ENCODE measurements at places on chromosomes 2 and 18.

- peak; percentile 51 for DNase-seq
Observed at GRCh38 chr2:157326698-157327097, 1.1 kb upstream of the ERMN start.

- DNase-seq = no peak
Observed at GRCh38 chr2:238786379-238786778, 61.5 kb upstream of the TWIST2 start.

DNA sequence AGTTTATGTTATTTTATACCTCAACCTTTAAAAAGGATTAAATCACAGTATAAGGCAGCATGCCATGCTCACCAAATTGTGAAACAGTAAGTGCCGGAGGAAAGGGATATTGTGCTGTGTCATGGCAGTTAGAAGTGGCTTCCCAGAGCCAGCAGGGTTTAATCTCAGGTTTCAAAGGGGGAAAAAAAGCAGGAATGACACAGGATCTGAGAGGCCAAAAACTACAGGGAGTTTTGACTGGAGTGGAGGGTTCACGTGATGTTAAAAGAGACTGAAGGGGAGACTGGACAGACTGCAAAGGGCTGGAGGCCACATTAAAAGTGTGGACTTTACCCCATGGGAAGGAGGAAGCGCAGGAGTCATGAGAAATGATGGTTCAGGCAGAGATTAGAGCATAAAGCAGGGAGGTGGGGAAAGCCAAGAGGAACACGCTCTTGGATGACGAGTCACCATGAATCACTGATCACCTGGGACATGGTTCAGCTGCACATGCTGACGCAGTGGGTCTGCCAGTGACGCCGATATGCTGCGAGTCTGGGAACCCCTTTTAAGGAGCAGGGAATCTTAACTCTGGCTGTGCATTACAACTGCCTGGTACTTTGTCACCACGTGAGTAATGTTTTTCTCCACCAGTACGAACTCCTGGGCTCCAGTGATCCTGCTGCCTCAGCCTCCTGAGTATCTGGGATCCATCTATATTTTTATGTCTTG, 6.1 kb downstream of the CHMP1B start:
- peak; percentile 12 for DNase-seq

DNA sequence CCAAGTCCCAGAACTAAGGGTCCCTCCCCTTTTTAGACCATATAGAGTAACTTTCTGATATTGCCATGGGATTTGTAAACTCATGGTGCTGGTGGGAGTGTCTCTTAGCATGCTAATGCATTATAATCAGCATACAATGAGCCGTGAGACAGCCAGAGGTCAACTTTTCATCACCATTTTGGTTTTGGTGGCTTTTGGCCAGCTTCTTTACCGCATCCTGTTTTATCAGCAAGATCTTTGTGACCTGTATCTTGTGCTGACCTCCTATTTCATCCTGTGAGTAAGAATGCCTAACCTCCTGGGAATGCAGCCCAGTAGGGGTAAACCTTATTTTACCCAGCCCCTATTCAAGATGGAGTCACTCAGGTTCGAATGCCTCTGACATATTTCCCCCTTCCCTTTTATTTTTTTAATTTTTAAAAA, 148.2 kb downstream of the PHLPP1 start:
- DNase-seq = no peak

- DNase-seq = no peak
Observed at GRCh38 chr2:1153920-1154319, 203.3 kb downstream of the SNTG2 start.

DNA sequence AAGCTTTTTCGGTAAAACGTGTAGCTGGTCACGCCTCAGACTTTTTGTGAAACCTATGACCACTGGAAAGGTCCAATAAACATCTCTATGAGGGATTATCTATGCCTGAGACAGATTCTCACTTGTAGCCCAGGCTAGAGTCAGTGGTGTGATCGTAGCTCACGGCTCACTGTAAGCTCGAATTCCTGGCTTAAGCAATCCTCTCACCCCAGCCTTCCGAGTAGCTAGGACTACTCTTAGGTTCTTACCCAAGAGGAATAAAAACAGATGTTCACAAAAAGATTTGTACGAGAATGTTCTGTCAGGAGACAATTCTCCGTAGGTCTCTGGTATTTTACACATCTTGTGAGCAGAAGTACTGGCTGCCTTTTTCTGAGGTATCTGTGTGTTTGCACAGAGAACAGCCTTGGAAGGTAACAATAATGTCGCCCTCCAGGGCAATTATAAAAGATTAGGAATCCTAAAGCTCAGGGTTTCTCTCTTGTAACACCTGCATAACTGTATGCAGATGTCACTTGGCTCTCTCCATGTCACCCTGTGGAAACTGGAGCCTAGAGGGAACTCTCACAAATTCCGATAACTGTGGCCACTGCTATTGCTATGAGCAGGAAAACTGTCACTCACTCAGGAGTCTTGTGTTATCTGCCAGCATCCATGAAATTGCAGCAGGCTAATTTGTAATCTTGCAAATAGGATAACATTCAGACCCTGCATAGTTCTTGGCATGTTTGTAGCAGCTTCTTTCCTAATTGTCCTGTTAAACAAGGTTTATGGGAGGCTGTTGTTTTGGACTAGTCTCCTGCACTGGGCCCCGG, 25.5 kb upstream of the RALBP1 start:
- peak; percentile 45 for DNase-seq

- no peak for DNase-seq
Observed at GRCh38 chr2:212528106-212528856, 10.3 kb downstream of the ERBB4 start.

DNA sequence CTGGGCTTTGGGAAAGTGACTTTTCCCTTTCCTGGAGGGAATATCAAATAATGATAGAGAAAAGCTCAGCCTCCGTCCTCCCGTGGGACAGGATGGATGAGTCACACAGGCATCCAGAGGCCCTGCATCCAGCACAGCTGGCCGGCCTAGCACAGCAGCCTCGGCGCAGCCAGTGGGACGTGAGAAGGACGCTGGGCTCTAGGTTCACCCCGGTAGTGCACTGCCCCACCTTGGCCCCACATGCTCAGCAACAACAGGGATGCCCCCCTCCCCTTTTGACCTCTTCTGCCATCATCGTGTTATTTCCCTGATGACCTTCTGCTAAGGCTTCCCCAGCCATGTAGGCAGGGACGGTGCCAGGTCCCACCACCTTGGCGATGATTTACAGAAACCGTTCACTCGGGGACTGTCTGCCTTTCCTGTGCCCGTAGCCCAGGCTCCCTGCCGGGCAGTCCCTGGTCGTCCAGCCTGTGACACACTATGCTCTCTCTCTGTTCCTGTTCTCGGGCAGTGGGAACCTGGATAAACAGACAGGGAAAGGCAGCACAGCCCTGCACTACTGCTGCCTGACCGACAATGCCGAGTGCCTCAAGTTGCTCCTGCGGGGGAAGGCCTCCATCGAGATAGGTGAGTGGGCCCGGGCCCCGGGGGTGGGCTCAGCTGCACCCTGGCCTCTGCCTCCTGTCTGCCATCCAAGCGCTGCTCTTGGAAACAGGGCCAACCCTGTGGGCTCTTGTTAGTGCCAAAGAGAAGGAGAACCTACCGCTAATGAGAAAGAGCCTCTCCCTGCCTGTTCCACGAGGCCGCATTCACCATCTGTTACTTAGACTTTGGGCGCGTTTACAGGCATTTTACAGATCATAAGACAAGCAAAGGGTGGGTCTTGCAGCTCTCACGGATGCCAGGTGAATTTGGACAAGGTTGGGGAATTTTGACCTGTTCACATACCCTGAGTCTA, 44.6 kb downstream of the ITGB1BP1 start:
- peak; percentile 51 for DNase-seq

GRCh38 chr2:48714245-48714644, 41.3 kb downstream of the LHCGR start:
- DNase-seq = no peak

GRCh38 chr18:55141318-55141717, 182.1 kb upstream of the CCDC68 start:
- DNase-seq = no peak

DNA sequence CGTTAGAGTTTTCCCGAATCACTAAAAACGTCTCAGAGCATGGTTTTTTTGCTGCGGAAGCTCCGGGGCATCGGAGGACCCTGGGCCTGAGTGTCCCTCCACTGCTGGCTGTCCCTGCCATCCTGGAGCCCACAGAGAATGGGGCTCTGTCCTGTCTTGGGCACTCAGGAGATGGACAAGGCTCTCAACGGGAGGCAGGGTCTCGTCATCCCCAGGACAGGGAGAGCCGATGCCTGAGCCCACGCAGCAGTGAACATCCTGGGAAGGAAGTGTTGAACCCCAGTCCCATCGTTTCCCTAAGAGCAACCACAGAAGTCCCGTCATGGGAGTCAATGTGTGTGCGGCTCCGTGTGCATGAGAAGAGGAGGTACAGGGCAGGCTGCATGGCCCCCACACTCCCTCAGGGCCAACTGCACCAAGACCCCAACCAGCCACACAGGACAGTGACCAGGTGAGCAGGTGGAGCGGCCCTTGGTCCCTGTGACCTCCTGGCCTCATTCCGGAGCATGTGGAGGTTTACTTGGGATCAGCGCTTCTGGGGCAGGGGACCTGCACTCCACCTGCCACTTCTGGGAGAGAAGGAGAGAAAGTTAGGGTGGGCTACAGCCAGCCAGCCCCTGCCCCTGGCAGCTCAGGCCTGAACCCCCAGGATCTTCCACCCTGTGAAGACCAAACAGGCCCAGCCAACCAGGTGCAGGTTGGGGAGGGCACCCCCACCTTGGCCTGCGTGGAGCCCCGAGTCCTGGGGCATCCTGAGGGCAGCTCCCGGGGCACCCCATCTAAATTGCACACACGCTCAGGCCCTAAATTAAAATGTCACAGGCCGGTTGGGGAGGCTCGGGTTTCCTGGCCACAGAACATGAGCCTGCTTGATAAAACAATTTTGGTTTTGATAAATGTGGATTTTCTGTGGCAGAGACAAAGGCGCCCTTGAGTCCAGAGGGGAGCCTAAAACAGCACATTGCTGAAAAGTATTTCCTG, 3.1 kb upstream of the SNED1 start:
- DNase-seq = no peak

DNA sequence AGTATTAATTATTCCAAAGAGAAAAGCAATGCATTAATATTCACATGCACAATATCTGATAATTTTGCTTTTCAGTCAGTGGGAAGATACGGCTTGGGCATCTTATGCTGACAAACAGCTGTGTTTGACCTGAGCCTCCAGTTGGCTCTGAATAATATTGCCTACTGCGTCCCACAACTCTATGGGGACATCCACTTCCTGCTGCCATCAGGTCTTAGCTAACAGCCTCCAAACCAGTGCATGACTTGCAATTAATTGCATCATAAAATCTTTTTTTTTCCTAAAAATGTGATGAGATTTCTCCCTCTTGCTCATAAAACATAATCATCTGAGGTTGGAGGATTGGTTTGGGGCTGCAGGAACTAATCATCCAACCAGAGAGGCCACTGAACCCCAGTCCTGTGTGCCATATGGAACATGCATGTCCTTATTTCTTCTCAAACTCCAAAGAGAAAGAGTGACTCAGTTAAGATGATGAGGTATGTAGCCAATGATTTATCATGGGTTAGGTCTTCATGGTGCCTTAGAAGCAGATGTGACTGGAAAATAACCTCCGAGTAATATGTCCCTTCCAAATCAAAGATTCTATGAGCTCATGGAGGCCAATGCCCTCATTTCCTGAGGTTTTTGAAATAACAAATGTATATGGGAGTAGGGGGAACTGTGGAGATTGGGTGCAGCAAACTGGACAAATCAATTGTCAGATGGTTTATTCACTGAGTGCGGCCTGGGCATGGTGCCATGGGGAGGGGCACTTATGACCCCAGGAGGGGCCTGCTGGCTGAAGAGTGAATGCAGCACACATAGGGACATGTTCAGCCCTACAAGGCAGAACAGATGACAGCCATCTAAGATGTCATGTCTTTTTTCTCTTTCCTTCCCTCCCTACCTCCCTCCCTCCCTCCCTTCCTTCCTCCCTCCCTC, 39.4 kb downstream of the EDAR start:
- no peak for DNase-seq

DNA sequence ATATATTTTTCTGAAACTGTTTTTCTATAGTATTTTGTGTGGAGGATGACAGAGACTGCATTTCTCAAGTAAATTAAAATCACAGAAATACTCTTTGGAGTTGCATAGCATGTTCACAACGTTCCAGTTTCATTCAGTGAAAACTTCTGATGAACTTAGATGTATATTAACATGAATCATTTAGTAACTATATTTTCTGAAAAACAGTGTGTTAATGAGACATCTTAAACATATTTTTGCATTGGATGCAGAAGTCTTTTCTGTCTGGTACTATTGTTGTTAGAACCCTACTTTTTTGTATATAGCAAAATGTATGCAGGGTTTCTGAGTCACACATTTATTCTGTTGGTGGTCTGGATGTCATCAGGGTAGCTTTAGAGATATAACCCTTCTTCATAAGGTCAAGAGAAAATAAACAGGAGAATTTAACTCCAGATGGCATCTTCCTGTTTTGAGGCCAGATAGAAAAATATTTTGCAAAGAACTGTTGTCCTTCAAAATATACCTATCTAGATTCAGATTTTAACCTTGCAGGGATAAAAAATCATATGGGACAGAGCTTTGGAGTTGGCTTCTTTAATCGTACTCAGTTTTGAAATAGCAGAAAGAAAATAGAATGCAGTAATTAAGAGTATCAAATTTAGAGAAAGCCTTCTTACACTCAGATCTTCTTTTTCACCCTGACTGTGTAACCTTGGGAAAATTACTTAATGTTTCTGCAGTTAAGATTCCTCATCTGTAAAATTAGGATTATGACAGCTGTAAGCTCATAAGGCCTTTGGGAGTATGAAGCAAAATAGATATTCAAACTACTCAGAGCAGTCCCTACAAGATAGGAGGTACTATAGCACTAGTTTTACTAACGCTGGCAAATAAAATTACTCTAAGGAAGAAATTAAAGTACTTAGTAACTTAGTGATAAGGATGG, 5.3 kb downstream of the COL3A1 start:
- DNase-seq = no peak

GRCh38 chr2:145792745-145793144, 1272.8 kb upstream of the ZEB2 start:
- no peak for DNase-seq

- no peak for DNase-seq
Observed at GRCh38 chr2:224069172-224069571, 30.1 kb upstream of the SERPINE2 start.

GRCh38 chr2:118841450-118841827, 6.0 kb downstream of the EN1 start:
- DNase-seq = no peak

GRCh38 chr2:230668184-230668938, 44.3 kb upstream of the CAB39 start:
- DNase-seq = peak; percentile 77

DNA sequence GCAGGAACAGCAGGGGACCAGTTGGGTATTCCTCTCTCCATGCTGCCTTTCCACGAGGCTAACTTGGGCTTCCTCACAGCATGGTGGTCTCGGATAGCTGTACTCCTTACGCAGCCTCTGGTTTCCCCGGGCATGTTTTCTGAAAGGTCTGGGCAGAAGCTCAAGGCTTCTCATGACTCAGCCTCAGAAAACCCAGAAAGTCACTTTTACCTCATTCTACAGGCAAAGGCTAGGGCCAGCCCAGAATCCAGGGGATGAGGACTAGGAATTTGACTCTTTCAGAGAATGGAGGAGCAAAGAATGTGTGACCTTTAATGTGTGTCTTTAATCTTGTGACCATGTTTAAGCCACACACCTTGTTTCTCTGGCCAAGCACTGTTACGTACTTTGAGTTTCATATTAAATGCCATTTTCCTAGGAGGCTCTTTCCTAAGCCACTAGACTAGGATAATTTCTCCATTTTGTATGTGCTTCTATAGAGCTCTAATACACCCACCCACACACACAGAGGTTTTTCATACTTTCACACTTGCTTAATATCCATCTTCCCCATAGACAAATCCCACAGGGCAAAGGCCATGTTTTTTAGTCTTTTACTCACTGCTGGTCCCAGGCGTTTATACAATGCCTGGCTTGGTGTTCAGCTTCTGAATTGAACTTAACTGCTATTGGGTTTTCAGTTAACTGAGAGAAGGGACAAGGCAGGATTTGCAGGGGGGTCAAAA, 77.3 kb downstream of the LONRF2 start:
- no peak for DNase-seq
